ENCODE measurements at places on chromosomes 16 and 17.

GRCh38 chr16:88593489-88593888 is 23.3 kb downstream of the ZC3H18 start:
- DNase-seq: no peak

- no peak for DNase-seq
Observed at GRCh38 chr17:48246612-48247011, 139.0 kb downstream of the SNX11 start.

GRCh38 chr17:45018514-45018847 is 33.0 kb downstream of the DCAKD start:
- no peak for DNase-seq

- DNase-seq: no peak
Observed at GRCh38 chr17:303168-303567, 49.4 kb downstream of the RPH3AL start.

DNA sequence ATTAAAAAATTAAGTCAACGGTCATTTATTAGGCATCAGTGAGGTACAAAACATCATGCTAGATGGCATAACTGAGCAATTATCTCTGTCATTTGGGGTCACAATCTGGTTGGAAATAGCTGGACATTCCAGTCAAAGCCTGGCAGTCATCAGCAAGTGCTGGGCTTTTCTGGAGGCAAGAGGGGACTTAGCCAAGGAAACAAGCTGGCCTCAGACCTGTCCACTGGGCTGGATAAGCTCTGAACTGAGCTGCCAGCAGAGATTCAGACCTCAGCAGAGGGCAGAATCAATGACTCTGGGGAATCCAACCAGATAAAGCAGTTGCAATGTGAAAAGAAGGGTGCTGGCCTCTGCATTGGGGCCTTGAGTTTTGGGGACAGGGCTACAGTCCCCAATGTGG is 161.9 kb upstream of the NOL11 start:
- no peak for DNase-seq

GRCh38 chr16:79658301-79659033 is 57.9 kb upstream of the MAF start:
- peak; percentile 74 for DNase-seq

GRCh38 chr16:10579965-10580882 is at the start of gene EMP2:
Gene EMP2 (minus strand): TSS chr16:10580598. CDS start chr16:10547617, 32,981 bp downstream.
- DNase-seq: peak; percentile 75

DNA sequence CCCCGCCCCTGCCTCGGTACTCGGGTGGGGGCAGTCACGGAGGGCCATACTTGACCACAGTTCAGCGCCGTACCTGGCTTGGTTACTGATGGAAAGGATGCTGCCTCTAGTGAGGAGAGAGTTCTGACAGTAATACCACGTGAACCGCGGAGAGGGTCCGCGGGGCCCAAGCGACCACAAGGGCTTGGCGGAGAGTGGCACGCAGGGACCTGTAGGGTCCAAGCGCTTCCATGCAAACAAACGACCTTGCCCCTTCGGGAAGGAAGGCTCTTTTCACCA is 9.2 kb downstream of the KDM6B start:
- DNase-seq: no peak

- DNase-seq: peak; percentile 71
Observed at GRCh38 chr17:67211742-67212141, 33.3 kb downstream of the HELZ start.

- DNase-seq: no peak
Observed at GRCh38 chr16:49462989-49463371, 89.4 kb downstream of the C16orf78 start.

- peak; percentile 74 for DNase-seq
Observed at GRCh38 chr16:30628628-30629540, 18.7 kb upstream of the ZNF689 start.

DNA sequence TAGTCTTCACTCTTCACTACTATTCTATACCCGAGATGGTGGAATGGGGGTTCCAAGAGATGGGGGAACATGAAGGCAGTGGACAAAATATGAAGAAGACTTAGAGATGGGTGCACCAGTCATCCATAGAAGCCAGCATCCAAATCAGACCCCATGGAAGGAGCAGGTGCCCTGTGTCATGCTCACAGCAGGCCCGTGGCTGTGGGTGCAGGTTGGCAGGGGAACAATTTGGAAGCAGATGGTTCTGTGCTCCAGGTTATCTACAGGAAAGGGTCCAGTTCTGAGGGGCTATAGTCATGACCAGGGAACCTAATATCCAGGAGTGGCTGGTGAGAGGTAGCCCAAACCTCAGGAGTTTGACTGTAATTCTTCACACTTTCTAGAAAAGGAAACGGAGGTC is 9.6 kb upstream of the LPCAT2 start:
- DNase-seq: no peak

- no peak for DNase-seq
Observed at GRCh38 chr16:82899006-82899405, 272.2 kb downstream of the CDH13 start.

GRCh38 chr17:20206068-20206467 is 196.9 kb downstream of the SPECC1 start:
- DNase-seq: peak; percentile 28

GRCh38 chr17:69783865-69784264 is 291.2 kb upstream of the KCNJ16 start:
- DNase-seq: no peak

DNA sequence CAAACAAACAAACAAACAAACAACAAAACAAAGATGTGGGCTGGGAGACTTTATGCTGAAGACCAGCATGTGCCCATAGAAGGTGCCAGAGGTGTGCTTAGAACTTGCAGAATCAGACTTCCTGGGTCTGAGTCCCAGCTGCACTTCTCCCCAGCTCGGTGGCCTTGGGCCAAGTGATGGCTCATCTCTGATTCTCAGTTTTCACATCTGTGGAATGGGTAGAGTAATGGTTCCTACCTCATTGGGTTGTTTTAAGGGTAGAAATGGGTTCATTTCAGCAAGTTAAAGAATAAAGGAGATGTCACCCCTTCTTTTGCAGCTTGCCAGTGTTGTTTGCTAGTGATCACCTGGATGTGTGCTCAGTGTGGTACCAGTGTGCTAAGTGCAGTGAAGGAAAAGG is 10.7 kb downstream of the NKD1 start:
- no peak for DNase-seq

GRCh38 chr17:79927136-79927661 is 88.0 kb upstream of the CBX4 start:
- DNase-seq: no peak

DNA sequence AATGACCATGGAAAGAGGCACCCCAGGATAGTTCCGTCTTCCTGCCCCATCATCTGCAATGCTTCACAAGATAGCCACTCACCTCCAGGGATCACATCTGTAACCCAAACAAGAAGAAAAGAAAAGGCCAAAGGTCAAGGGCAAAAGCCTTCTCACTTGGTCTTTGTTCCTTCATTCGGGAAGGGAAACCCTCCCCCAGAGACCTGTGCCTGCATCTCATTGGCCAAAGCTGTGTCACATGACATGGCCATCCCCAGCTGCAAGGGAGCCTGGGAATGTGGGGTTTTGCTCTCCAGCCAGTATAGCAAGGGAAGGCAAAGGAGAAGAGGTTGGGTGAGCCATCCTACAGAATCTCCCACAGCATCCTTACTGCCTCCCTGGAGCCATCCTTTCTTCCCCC is 47.9 kb downstream of the NOL11 start:
- no peak for DNase-seq

- no peak for DNase-seq
Observed at GRCh38 chr17:30579610-30580315, 102.6 kb downstream of the GOSR1 start.

- DNase-seq: no peak
Observed at GRCh38 chr17:5282642-5283217, 646 bp downstream of the RABEP1 start.

GRCh38 chr17:65589321-65589720 is 27.9 kb upstream of the AXIN2 start:
- no peak for DNase-seq

- peak; percentile 41 for DNase-seq
Observed at GRCh38 chr17:77734371-77735080, 224.0 kb upstream of the TNRC6C start.

- DNase-seq: no peak
Observed at GRCh38 chr16:27452569-27453493, 50.9 kb downstream of the IL21R start.

DNA sequence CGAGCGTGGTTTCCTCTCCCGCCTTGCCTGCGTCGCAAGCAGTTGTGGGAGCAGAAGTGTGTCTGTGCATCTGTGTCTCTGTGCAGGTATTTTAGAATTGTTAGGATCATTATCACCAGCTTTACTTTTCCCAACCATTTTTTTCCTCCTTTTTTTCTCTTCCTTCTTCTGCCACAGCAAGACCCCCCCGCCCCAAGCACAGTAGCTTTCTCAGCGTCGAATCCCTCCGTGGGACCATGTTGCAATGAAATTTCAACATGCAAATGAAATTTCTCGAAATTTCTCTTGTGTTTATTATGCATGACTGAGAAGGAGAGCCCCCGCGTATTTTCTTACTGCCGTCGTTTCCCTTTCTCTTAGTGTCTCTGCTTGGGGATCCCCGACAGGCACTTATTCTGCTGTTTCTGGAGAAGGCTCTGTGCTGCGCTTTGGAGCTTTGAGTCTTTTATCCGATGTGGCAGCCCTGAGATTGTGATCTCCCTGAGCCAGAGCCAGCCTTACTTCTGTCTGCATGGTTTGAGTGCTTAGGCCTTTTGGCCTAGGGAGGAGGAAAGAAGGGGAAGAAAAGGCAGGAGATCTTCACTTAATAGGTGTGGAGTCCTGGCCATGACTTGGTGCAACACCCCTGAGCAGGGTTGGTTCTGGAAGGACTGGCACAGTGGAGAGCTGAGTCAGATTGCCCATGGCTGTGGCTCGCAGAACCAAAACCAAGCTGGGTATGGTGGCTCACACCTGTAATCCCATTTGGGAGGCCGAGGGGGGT is 5.0 kb downstream of the ARMC7 start:
- no peak for DNase-seq

DNA sequence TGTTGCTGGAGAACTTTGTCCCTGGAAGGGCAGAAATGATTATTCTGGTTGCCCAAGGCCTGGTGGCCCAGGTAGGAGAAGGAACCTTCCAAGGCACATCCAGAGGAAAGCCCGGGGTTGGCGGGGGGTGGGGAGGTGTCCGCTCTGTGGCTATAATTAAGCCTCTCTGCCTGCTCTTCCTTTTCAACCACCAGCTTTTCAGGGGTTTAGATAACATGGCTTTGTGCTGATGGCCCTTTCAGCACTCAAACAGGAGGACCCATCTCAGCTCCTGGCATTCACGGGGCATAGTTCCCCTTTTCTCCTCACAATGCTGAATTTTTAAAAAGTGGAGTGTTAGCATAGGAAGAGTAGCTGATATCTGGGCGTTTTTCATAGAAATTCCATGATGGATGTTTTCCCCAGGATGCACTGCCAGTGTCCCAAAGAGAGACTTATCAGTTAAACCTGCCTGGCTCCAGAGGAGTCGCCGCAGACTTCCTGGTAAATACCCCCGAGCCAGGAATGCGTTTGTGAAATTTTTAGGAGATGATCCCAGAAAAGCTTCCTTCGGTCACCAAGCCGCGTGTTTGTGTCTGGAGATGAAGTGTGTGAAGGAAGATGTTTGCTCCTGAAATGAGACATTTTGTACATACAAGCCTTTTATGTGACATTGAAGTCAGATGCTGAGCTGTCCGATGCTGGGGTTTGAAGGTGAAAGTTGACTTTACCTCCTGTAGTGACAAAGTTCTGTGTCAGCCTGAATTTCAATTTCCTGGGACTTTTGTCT is 188.5 kb downstream of the MSI2 start:
- DNase-seq: no peak

DNA sequence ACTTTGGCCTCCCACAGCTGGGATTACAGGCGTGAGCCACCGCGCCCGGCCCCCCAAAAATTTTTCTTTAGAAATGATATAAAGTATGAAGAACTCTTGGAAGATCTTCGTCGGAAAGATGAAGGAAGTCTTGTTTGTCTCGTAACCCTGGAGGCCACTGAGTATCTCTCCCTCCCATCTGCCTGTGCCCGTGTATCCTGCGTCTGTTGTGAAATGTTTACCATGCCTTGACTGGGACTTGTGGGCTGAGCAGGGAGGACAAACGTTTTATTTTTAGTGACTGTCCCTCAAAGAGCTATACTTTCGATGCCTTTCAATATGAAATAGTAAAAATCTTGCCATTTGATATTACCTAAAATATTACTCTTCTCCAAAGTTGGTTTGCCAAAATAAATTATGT is 121.2 kb downstream of the RPTOR start:
- DNase-seq: no peak

DNA sequence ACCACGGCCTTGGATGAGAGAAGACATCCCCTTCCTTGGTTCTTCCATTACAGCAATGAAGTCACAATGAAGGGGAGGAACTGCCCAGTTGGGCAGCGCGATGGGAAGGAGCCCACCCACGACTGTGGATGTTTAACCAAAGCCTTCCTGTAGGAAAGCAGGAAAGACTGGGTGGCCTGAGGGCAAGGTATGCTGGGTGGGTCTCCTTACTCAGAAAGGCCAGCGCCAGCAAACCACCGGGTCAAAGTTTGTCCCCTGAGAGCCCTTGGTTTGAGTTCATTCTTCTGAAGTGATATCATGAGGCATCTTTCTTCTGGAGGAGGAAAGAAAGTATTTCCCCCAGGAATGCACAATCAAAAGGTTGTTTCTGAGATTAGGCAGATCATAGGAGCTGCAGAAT is 105.2 kb downstream of the C16orf95 start:
- peak; percentile 86 for DNase-seq

GRCh38 chr16:3479654-3480216 is 15.6 kb downstream of the C16orf90 start:
- no peak for DNase-seq

Measured in fibroblast of upper back skin (primary cell).